Retinal pigment epithelial cell (primary cell): ENCODE measurements at places on chromosomes 3 and 15.

DNA sequence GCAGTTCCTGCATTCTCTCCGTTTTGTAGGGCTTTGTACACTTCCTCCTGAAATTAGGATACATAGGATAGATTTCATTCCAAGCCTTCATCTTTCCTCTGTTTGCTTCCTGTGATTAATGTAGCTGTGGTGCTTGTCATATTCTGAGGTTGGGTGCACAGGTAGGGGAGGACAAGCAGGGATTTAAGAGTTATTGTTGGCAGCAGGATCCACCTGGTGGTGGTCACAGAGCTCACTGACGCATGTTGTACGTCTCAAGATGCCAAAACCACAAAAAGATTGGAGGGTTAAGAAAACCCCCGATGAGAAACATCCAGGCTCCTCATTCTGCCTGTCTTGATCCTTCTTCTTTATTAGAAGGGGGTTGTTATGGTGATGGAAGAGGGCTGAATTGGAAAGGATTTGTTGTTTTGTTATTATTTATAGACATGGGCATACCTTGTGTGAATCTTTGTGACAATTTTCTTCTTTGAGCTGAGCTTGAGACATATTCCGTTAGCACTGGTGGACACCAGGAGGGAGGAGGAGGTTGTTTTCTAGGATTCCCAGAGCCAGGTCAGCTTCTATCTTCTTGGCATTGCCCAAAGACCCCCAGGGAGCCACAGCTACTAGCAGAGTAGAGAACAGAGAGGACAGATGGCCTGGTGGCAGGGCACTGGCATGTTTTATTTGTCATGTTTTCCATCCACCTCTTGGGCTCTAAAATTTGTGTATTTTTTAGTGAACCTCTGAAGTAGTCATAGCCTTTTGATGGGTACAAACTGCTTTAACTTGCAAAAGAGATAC, 57.7 kb upstream of the LARS2 start:
- no peak for DNase-seq

GRCh38 chr3:108200024-108200423, 22.2 kb downstream of the IFT57 start:
- DNase-seq: no peak

- no peak for DNase-seq
Observed at GRCh38 chr3:33114622-33115023, 809 bp downstream of the CRTAP start.

GRCh38 chr3:107409365-107409764, 32.1 kb downstream of the CCDC54 start:
- DNase-seq: no peak

DNA sequence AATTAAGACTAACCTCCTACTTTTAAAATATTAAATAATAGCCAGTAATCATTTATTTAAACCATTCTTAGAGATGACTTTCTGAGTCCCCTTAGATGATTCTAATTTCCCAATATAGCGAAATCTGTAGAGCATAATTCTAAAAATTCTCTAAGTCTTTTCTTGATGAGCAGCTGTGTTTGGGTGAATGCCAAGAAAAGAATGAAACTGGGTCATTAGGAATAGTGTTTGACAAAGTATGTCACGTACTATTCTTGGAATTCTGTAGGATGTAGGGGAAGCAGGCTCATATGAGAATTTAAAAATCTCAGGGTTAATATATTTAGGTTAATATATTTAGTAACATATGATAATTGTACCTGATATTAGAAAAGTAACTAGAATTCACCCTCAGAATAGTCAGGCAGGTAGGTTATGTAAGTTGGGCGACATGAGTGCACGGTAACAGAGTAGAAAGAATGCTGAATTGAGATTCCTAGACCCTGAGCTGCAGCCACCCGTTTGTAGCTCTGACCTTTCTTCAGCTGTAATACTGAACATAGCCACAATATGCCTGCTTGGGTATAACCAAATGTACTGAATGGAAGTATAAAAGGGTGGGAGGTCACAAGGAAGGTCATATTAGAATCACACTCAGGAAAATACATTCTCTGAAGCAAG, 524.3 kb downstream of the UNC13C start:
- DNase-seq: no peak

DNA sequence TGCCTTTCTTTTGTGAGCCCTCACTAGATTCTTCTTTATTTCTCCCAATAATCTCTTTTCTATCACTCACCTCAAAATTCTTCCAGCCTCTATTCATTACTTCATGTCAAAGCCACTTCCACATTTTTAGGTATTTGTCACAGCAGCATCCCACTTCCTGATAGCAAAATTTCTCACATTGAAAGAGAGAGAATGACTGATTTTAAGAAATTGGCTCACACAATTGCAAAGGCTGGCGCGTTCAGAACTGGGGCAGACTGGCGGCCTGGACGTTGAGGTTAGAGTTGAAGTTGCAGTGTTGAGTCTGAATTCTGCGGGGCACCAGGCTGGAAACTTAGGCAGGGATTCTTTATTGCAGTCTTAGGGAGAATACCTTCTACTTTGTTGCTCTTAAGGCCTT, 117.9 kb downstream of the LRRC28 start:
- no peak for DNase-seq

GRCh38 chr3:58036293-58037032, 28.2 kb downstream of the FLNB start:
- no peak for DNase-seq

GRCh38 chr3:6697722-6698121, 163.2 kb upstream of the GRM7 start:
- no peak for DNase-seq

DNA sequence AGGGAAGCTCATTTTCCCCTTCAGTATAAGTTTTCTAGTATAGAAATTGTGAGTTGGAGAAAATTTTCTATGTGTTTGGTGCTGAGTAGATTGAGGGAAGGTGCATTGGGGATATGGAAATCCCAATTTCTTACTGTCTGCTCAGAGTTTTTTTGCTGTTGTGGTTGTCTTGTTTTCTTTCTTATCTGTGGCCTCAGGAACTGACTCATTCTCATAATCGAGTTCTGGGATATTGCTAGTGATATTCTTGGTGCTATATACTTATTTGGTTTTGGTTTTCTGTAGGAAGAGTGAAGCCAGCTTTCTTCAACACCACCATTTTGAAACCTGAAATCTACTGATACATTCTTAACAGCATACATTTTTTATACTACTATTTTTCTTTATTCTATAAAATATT, 869.2 kb downstream of the DIPK2A start:
- DNase-seq: no peak

DNA sequence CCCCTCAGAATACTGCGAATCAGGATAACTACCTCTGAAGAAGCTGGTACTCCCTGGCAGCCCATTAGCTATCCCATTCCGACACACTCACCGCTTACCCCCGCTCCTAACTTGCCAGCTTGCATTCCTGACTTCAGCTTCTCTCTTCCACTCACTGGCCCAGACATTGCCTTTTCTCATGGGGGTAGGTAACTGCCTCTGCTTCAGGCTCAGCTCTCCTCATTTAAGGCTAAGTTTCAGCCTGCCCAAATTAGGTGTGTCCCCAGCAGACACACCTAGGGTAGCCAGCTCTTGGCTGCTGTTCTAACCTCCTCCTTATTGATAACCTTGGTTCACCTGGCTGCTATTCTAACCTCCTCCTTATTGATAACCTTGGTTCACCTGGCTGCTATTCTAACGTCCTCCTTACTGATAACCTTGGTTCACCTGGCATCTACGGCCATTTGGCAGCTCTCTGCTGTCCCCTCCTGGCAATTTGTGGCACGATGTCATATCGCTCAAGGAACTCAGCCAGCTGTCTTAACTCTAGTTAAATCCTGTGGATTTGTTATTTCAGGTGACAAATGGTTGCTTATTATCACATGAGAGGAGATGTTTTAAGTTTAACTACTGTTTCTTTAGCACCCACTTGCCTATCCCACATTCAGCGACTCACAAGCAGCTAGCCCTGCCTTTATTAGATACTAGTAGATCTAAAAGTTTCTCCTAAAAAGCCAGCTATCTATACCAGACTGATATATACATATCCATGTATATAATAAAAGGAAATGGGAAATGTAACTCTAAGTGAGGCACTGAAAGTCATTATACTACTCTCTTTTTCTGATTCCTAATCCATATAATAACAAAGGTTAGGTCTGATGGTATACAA, 106.5 kb upstream of the ACP3 start:
- DNase-seq: no peak

GRCh38 chr3:114214542-114215341, 22.6 kb downstream of the ZNF80 start:
- DNase-seq: no peak

GRCh38 chr15:66797921-66798320, 95.9 kb downstream of the SMAD6 start:
- DNase-seq: no peak

DNA sequence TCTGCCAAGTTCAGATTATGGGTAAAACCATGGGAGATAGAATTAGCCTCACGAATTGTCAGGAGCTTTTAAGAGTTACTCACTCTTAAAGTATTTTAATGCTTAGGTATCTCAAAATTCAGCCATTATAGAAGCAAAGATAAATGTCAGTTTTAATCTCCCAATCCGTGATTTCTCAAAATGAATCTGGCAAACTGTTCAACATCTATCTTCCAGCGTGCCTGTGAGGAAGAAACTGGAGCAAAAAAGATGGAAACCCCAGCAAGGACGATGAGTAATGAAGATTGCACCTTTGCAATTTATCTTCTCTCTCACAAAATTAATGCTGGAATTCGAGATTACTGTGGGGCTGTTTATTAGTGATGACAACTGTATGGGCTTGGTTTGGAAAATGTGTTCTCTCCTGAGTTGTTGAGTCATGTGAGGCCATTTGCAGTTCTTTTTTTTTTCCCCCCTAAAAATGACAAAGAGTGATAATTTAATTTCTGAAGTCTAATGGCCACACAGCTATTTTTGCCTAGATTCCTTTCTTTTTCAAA, 70.5 kb downstream of the PYDC2 start:
- no peak for DNase-seq

DNA sequence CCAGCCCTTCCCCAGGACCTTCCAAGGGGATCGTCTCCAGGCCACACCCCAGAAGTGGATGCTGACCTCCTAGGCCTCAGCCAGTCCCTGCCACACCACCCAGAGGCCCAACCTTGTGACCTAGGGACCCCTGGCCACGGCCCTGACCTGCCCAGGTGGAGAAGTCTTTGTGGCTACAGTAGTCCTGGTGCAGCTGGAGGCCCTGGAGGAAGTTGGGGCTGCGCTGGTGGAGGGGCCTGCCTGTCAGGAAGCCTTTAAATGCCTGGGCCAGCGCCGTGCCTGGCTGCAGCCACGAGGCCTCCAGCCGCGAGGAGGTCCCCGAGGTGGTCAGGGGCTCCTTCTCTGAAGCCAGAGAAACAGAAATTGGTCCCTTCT, 23.4 kb downstream of the PLA2G4D start:
- no peak for DNase-seq

DNA sequence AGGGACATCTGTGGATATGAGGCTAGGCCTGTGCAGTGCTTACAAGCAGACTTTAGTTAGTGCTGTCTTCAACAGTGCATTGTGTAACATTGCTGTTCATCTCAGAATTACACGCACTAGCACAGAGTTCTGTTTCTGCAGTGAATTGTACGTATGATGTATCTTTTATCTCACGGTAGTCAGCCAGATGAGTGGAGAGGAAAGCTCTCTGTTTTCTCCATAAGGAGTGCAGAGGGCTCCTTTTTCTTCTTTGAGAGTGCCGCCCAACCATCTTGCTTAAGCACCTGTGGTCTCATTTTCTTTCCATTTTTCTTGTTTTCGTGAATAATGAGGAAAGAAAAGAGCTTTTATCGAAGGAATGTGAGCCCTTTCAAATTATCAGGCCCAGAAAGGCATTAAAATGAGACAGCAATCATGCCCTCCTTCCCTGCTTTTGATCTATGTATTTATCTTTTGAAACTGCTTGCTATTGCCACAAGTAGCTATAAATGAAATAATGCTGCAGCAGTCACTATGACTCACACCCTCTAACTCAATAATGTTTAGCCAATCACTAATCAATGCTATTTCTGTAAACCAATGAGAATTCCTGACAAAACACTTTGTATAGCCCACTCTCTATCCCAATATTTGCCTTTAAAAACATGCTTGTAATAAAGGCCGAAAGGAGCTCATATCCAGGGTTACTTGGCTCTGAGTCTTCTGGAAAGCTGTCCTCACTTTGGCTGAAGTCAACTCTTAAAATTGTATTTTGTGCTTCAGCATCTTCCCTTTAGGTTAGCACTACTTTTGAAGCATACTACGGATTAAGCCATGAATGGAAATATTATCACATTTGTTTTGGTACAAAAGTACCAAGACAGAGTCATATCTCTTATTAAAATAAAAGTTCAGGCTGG, 226.0 kb upstream of the P2RY1 start:
- no peak for DNase-seq

DNA sequence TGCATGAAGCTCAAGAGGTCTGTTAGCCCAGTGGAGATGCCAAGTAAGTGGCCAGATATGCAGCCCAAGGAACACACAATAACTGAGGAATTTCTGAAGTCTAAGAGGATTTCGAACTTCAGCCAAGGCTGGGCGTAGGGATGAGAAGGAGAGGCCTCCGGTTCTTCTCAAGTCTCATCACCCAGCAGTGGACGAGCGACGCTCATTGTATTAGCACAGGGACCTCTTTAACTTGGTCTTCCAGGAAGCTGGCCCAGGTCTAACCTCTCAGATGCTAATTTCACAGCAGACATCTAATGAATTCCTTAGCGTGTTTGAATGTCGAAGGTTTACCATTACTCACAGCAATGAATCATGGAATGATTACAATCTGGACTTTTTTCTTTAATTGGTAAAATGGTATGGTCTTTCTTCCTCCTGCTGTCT, 85.0 kb downstream of the HES1 start:
- DNase-seq: peak; percentile 27

DNA sequence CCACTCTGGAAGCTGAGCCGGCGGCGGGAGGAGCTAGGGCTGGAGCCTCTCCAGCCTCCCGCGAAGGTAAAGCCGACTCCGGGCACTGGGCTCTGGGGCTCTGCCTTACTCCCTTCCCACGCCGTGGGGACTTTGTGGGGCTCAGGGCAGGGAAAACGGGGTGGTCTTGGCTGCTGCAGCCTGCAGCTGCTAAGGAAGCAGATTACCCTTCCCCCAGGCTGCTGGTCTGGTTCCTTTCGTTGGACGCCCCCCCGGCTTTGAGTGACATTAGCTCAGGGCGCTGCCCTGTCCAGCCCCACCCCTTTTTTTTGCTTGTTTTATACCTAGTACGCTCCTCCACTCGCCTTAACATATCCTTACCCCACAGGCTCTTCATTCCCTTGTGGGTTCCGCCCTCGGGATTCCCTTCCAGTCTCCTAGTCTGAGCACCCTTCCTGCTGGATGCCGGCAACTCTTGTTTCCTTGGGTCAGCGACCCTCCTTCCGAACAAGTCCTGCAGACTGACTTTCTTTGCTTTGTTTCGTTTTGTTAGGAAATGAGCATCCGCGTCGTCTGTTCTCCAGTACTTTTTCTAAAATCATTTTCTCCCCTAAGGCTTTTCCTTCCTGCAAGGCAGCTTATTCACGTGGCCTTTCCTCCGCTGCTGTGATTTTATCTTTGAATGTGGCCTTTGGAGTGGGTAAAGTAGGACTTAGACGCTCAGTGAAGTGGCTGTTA, 551 bp downstream of the DNAJC13 start:
- no peak for DNase-seq

GRCh38 chr3:81658322-81658997, 103.0 kb downstream of the GBE1 start:
- DNase-seq: no peak

GRCh38 chr3:113461488-113461887, 20.2 kb upstream of the CFAP44 start:
- DNase-seq: no peak

GRCh38 chr15:98927022-98927421, 80.6 kb downstream of the PGPEP1L start:
- no peak for DNase-seq

- DNase-seq: no peak
Observed at GRCh38 chr3:177179281-177180067, 17.8 kb downstream of the TBL1XR1 start.
